ENCODE measurements at places on chromosomes 7 and 10.
A peak's percentile ranks its signal among the peaks of the same experiment; 100 is the strongest.

DNA sequence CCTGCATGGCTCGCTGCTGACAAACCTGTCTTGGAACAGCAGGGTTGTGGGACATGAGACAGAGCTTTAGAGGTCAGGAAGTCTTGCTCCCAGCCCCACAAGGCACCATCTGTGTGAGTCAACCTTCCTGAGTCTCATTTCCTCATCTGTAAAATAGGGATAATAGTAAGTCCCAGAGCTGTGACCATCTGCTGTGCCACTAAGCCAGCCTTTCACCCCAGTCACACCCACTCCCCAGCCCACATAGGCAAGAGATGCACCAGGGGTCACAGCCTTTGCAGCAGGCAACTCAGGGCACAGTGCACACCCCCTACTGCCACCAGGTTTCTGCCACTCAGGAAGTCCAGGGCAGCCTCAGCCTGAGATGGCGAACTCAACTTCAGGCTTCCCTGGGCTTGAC, 29.4 kb upstream of the CDH23 start:
- no peak for DNase-seq

DNA sequence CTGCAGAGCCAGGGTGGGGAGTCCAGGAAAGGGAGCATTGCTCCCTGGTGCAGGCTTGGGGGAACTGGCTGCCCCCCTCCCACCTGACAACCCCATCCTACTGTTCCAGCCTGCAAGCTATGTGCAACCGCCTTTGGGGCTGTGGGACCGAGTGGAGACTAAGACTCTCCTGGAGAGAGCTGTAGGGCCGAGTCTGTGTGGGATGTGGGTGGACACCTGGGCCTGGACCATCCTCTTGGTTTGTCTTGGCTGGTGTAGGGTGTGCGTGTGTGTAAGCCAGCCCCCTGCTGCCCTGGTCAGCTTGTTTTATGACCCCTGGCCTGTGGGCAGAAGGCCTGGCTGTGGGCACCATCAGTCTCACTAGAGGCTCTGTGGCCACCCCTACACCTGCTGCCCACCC, 1.6 kb upstream of the RAMP3 start:
- peak; percentile 21 for DNase-seq

DNA sequence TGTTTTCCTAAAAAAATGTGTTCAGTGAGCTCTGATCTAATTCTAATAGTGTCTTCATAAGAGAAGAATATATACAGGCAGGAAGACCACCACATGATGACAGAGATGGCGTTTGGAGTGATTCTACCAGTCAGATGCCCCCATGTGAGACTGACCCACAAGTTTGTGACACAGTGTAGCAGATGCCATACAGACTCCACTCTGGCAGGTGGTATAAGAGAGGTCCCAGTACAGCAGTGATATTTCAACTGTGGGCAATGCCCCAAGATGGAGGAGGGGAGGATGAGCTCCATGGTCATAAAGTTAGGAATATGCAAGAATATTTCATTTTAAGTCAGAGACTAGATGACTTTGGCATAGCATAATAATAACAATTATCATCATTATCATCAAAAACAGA, 1022.6 kb downstream of the KCNMA1 start:
- DNase-seq: no peak

- DNase-seq: no peak
These were observed 55.9 kb upstream of the CAV2 start for GRCh38 chr7:116443646-116444045.

DNA sequence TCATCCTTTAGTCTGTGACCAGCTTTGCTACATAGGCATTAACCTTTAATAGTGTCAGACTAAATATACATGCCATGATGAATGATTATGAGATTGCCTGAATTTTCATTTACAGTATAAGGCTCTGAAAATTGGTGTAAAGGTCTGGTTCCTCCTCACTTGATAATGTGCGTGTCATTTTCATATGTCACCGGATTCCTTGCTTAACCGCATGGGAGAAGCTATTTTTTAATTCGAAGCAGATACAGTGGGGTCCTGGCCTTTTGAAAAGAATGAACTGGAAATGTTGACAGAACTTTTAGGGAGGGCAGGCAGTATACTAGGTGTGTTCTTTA, 192.4 kb upstream of the SH2B2 start:
- DNase-seq: no peak

DNA sequence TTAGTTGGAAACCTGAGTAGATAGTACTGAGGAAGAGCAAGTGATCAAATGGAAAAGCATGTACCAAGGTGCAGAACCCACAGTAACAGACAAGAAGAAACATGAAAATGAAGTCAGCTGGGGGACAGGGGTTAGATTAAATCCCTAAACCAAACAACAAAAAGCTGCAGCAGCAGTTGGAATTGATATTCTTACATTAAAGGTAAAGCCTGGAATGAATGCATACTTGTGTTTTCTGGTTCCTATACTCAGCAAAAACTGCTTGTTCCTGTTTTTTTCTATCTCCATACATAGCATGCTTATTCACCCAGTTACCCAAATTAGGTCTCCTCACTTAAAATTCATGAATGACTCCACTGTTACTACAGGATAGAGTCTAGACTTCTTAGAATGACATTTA, 92.4 kb downstream of the TPST1 start:
- DNase-seq: no peak

- no peak for DNase-seq
These were observed 18.4 kb downstream of the FAM53B start for GRCh38 chr10:124725791-124726190.

GRCh38 chr7:1951159-1951536, 281.1 kb downstream of the ELFN1 start:
- DNase-seq: no peak

DNA sequence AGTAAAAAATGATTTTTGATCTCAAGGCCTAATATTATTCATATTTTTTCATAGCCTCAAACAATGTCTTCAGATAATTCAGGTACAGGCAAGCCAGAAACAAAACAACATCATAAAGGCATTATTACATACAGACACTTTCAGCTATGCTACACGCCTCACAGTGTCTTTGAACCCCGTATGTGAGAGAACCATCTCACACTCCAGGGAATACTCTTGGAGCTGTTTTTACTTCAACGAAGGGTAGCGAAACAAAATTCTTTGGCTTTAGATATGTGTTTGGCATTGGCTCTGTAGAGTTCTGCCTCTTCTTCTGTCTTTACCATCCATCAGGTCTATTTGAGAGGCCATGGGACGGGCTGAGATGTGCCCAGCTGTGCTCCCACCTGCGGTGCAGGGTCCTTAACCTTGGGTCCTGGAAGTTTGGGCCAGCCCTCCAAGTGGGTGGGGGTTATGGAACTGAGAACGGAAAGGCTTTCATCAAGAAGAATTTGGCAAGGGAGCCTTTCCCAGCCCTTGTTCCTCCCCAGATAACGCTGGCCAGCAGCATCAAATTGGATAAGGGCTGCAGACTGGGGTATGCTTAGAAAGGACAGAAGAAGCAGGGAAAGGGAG, 276.9 kb downstream of the TCF7L2 start:
- DNase-seq: no peak

GRCh38 chr10:97765201-97765600, 6.6 kb downstream of the SFRP5 start:
- DNase-seq: no peak

DNA sequence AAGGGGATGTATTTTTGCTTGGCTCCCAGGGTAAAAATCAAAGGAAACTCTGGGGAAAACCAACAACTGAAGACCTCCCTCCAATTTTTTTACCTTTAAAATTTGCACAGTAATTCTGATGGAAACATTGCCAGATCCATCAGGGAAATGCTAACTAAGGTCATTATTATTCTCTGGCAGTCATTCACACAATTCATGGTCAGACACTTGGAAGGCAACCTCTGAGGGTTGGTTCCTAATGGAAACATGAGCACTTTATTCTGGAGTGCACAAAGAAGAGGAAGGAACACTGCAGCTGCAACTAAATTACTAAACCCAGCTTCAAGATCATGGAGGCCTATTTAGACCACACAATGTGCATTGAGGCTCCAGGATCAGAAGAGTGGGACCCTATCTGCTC, 34.2 kb downstream of the SRI start:
- DNase-seq: no peak

GRCh38 chr7:130279286-130279685, 12.6 kb downstream of the CPA2 start:
- no peak for DNase-seq

- no peak for DNase-seq
These were observed 128.9 kb downstream of the CELF2 start for GRCh38 chr10:11146402-11147171.

GRCh38 chr7:139603896-139604295, 80.4 kb downstream of the CLEC2L start:
- no peak for DNase-seq

DNA sequence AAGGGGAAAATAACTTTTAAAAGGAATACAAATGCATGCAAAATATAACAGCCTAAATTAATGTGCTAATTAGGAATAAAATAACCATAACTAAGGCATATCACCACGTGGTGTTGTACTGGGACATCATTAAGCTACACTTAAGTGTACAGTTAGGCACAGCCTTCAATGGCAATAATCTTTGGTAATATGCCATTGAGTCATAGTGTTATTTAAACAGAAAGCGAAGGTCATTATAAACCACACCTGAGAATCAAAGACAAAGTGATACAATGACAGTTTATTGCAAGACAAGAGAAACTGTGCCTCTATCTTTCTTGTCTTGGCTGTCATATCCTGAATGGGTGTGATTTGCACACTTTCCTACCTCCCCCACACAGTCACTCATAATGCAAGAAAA, 30.5 kb upstream of the AUTS2 start:
- DNase-seq: no peak

- DNase-seq: no peak
These were observed 323.6 kb downstream of the BICC1 start for GRCh38 chr10:58836176-58836700.

DNA sequence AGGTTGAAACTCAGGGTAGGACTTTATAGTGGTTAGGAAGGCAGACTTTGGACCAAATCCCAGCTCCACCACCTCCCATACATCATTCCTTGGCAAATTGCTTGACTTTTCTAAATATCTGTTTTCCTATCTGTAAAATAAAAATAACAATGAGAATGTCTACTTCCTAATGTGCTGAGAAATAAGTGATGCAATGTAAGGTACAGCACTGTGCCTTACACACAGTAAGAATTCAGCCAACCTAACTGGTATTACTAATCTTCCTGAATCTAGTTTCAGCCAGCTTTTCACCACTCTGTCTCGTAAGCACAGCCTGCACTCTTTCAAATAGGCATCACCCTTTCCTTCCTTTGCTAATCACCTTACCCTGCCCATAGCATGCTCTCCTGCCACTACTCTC, 9.7 kb downstream of the PRLHR start:
- no peak for DNase-seq

DNA sequence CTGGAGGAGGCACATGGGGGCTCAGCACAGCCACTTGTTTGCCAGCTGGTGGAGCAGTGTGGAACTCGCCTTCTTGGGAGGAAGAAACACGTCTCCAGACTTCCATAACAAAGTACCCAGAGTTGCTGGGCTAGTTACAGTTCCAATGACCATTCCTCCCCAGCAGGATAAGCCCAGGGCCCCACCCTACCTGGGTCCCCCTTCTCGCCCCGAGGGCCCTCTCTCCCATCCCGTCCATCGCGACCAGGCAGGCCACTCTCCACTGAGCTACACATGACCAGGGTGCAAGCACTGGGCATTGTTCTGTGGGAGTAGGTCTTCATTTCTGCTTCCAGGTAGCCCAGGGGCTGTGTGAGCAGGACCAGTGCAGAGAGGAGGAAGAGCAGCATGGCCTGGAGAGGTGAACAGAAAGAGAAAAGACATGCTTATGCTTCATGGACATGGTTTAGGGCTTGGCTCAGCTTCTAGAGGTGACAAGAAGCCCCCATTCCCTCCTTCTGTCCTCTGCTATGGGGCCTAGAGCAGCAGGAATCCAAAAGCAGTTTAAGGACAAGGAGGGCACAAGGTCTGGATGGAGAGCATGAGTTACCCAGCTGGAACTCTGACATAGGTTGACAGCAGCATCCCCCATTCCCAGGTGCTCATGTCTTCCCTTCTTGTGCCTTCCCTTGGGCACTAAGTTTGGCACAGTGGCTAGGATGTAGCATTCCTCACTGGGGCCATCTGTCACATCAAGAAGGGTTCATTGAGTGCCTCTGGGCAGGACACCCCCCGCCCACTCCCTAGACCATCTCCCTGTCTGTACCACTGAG, 2.4 kb downstream of the SFTPD start:
- no peak for DNase-seq

DNA sequence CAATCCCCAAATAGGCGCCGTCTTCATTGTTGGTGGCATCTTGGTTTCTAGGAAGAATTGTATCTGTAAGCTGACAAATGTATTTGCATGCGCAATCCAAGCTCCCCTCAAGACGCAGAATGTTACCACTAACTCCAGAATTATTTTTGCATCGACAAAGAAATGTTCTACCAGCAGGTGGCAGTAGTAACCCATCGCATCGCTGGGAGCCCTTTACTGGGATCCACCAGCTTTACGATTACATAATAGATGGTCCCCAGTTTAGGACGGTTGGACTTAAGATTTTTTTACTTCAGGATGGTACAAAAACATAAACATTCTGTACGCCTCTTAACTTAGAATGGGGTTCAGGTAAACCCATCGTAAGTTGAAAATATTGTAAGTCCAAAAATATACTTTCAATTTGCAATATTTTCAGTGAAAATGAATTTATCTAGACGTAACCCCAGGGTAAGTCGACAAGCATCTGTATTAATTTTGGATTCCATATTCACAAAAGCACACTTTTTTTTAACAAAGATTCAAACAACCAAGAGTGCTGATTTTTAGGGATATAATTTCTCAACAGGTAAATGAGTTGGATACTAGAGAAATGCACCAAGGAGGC, 114.0 kb upstream of the COBL start:
- DNase-seq: no peak

GRCh38 chr7:104306793-104307192, 21.6 kb upstream of the LHFPL3 start:
- DNase-seq: no peak

DNA sequence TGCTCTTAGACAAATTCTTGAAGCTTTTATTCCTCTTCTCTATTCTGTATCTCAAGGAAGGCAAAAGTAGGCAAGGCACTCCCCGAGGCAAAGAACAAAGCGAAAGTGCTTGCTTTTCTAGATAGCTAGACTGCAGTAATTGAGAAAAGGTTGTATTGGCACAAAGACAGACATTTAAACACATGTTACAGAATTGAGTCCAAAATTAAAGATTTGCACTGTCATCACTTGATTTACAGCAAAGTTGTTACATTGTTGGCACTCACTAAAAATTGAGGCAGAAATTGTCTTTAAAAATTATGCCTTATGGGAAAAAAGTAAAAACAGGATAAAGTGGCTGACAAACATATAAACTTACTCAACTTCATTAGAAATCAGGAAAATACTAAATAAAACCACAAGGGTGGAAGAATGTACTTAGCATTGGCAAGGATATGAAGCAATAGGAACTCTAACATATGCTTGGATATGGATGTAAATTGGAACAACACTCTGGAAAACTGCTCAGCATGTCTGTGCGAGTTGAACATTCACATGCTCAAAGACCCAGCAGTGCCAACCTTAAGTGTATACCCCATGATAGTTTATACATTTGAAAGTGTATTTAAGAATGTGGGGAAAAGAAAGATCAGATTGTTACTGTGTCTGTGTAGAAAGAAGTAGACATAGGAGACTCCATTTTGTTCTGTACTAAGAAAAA, 491.3 kb downstream of the GLRX3 start:
- no peak for DNase-seq

GRCh38 chr10:90914992-90915765, 5.7 kb downstream of the ANKRD1 start:
- no peak for DNase-seq

GRCh38 chr7:156031679-156032478, 219.6 kb upstream of the SHH start:
- no peak for DNase-seq

- DNase-seq: no peak
These were observed 56.9 kb downstream of the DNMBP start for GRCh38 chr10:99952799-99953198.

GRCh38 chr7:96401200-96401599, 79.3 kb upstream of the SLC25A13 start:
- no peak for DNase-seq

All from activated CD4-positive, CD25-positive, alpha-beta regulatory T cell treated with anti-CD3 and anti-CD28 coated beads, Interleukin-2, amount 50 U/mL, for 72 hours (primary cell).